ENCODE measurements at places on chromosomes 2 and 18. TPM values are rescaled to one million over a fixed set of nuclear protein-coding genes. Genes with fewer than 3 reads are reported as not detected.

PTPN4 gene
- 13.9 TPM for total RNA-seq

ALPP gene
- not detected for total RNA-seq

- DNase-seq: no peak
These were observed 13.0 kb downstream of the SIGLEC15 start for GRCh38 chr18:45838302-45839070.

IL1B gene
- total RNA-seq: 1.6 TPM

DNA sequence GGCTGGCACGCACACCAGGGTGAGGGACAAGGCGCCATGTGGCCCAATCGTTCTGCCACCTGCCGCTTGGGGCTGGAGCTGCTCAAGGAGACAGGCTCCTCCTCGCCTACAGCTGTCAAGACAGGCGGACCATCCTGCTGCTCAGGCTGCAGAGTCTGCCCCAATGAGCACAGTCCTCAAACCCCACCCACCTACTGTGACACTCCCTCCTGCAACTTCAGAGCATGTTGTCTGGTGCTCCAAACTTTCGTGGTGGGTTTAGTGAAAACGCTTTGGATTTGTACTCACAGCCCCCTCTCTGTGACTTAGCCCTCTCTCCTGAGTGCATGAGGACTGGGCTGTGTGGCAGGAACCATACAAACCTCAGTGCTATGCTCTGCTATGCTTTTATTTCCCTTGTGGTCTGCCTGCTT lies 23.2 kb upstream of the SLC35F6 start:
- peak; percentile 11 for DNase-seq

- DNase-seq: no peak
These were observed 115.6 kb downstream of the STPG4 start for GRCh38 chr2:47039489-47039870.

- no peak for DNase-seq
These were observed 40.1 kb upstream of the APCDD1 start for GRCh38 chr18:10414293-10414842.

GRCh38 chr2:238670111-238670585 lies 177.7 kb upstream of the TWIST2 start:
- DNase-seq: no peak

DNA sequence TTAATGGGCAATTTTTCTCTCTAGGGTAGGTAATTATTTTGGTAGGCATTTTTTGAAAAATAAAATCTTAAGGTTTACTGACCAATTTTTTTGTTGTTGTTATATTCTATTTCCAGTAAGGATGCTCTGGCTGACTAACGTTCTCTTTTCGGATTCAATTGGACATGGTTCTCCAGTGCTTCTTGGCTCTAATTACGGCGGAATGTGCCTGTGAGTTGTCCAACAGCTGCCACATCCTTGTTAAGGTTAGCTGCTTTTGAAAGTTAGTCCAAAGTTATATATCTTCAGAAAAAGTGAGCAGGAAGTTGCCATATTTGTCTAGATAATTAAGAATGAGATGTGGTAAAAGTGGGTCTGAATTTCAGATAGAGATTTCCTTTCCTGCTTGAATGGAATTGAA lies 45.8 kb upstream of the SMIM21 start:
- no peak for DNase-seq

C2orf80 gene
- not detected for total RNA-seq

DNA sequence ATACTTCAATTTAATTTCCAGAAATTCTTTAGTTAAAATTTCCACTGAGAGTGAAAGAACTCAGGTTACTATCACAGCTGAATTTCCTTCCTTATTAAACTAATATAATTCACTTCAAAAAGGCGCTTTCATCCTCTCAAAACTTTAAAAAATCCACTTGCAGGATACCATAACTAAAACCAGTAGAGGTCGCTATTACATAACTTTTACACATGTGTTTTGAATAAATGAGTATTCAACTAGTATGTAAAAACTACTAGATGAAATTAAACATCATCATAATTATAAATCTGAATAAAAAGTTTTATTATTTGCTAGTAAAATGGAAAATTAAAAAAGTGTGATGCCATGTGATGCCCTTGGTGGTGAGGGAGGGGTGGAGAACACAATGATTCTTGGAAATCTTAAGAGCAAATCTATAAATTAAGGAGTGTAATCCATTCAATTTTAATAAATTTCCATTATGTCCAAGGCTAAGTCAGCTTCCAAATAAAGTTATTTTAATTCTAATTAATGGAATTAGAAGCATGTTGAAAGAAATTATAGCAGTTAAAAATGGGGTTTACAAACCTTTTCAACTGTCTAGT lies 61.4 kb downstream of the SOS1 start:
- DNase-seq: peak; percentile 64

- DNase-seq: no peak
These were observed 146.7 kb downstream of the RPIA start for GRCh38 chr2:88838165-88838635.

GRCh38 chr18:46794607-46795006 lies 37.8 kb upstream of the ST8SIA5 start:
- DNase-seq: no peak

CAPN14 gene
- 0.12 TPM for total RNA-seq

DNA sequence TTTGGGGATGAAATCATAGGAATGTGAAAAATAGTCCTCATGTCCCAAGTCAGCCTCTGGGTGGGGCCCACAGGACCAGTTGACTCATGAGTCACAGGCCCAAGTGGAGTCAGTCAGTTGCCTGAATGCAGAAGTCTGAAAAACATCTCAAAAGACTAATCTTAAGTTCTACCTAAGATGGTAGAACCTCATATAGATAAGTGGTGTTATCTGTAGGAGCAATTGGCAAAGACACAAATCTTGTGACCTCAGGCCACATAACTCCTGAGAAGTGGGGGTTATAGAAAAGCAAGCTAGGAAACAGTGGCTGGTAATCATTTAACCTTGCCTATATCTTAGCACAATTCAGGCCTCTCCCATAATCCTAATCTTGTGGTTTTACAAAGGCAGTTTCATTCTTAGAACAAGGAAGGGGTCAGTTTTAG lies 257.1 kb upstream of the SPOPL start:
- no peak for DNase-seq

PROKR1 gene
- total RNA-seq: not detected

- peak; percentile 32 for DNase-seq
These were observed 1.6 kb downstream of the BAZ2B start for GRCh38 chr2:159614534-159615366.

DNA sequence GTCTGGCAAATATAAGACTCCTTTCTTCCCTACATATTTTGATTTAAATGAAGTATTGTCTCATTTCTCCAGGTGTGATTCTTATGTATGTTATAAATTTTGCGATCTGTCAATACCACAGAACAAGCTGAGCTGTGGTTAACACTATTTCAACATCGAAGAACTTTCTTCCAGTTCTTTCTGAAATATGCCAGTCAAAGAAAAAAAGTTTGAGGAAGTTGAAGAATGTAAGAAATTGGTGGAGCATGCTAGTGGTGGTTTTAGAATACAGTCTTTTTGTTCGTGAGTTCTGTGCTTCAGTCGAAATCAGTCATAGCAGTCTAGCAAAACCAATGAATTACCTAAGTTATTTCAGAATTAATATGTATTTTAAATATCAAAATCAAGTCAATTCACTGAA lies 8.6 kb upstream of the COBLL1 start:
- DNase-seq: no peak

DNA sequence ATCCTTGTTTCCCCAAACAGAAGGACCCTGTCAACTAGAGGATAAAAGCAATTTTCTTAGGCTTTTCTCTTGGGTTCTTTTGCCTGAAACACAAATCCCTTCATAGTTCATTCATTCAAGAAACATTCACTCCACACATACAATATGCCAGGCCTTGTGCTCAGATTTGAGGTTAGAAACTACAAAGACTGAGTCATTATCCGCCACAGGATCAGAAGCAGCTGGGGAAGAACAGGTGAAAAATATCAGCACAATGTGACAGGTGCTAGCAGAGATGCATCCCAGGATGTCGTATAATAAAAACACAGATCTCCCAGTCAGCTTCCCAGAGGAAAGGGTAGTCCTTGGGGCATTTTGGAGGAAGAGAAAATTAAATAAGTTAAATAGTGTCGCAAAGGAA lies 172.4 kb downstream of the LRATD1 start:
- no peak for DNase-seq

DNA sequence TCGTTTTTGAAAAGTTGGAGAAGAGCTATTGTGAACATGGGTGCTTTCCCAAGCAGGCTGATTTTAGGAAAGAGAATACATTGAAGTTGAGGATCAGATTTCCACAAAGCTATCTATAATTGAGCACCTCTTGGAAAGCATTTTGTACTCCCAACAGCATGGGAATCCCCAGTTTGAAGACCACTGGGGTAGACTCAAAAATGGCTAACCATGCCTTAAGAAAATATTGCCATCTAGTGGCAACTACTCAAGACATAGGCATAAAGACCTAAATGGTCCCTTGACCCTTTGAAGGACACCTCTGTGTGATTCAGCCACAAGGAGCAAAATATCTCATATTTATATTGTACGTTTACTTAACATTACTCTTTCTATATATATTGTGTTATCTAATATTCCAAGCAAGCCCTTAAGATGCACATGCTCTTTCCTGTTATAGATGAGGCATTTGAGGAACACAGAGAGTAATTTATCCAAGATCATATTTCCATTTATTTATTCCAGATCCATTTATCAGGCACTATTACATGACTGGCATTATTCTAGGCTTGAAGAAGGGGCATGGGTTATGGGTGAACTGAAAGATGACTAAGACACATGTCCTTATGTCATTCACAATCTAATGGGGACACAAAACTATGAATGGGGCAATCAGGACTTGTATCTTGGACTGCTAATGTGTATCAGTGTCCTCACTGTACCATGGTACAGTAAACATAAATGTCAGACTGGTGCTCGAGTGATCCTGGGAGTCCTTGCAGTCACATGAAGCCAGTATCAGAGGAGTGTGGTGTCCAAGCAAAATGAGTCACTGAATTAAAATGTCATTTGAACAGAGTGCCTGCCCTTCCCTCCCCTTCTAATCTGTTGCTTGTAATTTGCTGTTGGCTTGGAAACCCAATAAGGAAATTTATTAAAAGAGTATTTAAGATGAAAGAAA lies 121.0 kb upstream of the XPO1 start:
- DNase-seq: peak; percentile 53

GRCh38 chr2:118032169-118033013 lies 18.5 kb upstream of the CCDC93 start:
- peak; percentile 27 for DNase-seq

GRCh38 chr2:48601349-48601748 lies 16.3 kb upstream of the GTF2A1L start:
- DNase-seq: no peak

GRCh38 chr2:101386599-101387150 lies 628 bp downstream of the CREG2 start:
- no peak for DNase-seq

GRCh38 chr2:162462911-162463310 lies 119.0 kb downstream of the GCA start:
- no peak for DNase-seq

GRCh38 chr2:56084111-56084901 lies 99.5 kb upstream of the CCDC85A start:
- DNase-seq: peak; percentile 16

KIAA2012 gene
- 0.24 TPM for total RNA-seq

DNA sequence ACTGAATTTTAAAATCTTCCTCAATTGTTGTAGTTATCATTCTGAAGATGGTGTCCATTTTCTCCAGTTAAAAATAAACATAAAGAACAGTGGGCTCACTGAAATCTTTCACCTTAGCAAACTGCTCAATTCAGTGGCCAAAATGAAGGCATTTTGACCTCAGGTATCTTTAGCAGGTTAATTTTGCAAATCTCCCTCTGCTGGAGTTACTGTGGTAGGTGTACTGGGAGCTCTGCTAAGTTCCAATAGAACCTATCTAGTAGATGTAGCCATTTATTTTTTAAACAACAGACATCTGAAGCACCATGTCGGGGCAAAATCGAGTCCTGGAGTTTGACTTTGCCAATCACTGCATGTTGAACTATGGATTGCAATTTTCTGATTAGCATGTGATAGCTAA lies 177.1 kb downstream of the IRS1 start:
- no peak for DNase-seq

- peak; percentile 13 for DNase-seq
These were observed 917 bp upstream of the PRKAG3 start for GRCh38 chr2:218832520-218832919.

DNA sequence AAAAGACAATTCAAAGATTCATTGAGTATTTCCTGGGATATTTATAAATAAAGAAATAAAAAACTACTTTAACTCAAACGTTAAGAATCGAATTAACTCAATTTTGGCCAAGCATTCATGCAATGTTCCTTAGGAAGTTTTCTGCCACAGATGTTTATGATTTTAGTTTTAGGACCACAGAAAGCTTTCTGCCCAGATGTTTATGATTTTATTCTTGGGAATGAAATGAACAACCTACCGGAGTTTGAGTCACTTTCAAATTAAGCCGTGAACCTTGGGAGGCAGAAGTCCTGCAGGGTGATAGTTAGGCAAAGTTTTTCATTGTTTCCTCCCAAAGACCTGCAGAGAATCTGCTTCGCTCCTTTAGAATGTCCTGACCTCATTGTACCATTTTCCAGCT lies 34.7 kb upstream of the MBP start:
- DNase-seq: no peak

AQP4 gene
- not detected for total RNA-seq

- DNase-seq: no peak
These were observed 91.2 kb upstream of the ARL4C start for GRCh38 chr2:234588054-234588430.

DNA sequence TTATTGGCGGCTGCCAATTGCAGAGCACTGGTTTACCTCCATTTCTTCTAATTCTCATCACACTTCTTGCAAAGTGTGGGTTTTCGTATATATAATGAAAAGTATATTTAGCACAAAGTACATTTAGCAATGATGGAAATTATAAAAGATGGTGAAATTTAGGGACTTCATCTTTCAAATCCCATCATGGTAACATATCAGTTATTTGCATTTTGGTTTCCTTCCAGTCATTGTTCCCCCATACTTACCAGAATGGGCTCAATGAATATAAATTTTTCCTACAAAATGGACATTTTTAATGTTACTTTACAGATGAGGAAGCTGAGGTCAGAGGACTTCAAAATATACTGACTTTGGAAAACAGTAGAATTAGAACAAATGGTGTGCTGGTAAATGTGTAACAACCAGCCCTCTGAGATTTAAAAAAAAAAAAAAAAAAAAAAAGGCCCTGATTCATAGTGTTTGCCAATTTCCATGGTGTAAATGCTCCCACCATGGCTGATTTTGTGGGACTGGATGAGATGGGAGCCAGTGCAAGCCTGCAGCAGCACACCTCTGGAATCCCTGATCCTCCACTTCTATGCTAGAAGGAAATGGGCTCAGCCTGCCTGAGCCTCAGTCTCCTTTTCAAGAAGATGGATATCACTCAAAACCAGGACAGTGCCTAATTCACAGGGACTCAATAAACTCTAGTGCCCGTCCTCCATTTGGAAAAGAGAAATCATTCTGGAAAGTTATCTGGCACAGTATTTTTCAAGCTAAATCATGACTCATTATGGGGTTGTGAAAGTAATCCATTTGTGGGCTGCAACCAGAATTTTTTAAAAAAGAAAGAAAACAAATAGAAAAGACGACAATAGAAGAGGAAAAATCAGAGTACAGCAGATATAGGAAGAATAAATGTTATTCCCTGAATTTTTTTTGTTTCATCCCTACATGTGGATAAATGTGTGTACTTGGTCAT lies 34.0 kb downstream of the LBH start:
- DNase-seq: peak; percentile 4

LIMS4 gene
- total RNA-seq: 1.3 TPM

All from HFFc6 (cell line).